ENCODE measurements at places on chromosomes 16 and 17.

GRCh38 chr16:30619638-30620037, 9.4 kb upstream of the ZNF689 start:
- ATAC-seq, result no peak

- no peak for ATAC-seq
These were observed 139.4 kb upstream of the ERCC4 start for GRCh38 chr16:13780406-13781168.

DNA sequence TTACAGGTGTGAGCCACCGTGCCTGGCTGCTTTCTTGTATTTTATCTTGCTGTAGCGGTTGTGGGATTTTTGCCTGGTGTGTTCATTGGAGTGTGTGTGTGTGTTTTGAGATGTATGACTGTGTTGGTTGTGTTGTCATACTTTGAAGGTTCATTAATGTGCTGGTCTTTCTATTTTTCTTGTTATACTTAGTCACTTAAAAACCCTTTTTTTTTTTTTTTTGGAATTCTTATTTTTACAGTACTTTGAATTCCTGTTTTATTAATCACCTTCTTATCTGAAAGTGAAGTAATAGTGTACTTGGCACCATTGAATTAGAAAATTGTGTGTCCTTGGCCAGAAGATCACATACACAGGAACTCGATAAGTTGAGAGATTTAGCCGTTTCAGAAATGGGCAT, 30.2 kb downstream of the TENT4B start:
- peak; percentile 34 for ATAC-seq

DNA sequence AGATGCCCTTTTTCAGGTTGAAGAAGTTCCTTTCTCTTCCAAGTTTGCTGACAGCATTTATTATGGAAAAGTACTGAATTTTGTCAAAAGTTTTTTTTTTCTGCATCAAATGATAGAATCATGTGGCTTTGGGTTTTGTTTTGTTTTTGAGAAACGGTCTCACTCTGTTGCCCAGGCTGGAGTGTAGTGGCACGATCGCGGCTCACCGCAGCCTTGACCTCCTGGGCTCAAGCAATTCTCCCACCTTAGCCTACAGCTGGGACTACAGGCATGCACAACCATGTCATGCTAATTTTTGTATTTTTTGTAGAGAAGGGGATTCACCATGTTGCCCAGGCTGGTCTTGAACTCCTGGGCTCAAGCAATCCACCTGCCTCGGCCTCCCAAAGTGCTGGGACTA, 7.3 kb downstream of the CMTM4 start:
- ATAC-seq, result no peak

- ATAC-seq, result no peak
These were observed 20.8 kb upstream of the NOL11 start for GRCh38 chr17:67696853-67697498.

DNA sequence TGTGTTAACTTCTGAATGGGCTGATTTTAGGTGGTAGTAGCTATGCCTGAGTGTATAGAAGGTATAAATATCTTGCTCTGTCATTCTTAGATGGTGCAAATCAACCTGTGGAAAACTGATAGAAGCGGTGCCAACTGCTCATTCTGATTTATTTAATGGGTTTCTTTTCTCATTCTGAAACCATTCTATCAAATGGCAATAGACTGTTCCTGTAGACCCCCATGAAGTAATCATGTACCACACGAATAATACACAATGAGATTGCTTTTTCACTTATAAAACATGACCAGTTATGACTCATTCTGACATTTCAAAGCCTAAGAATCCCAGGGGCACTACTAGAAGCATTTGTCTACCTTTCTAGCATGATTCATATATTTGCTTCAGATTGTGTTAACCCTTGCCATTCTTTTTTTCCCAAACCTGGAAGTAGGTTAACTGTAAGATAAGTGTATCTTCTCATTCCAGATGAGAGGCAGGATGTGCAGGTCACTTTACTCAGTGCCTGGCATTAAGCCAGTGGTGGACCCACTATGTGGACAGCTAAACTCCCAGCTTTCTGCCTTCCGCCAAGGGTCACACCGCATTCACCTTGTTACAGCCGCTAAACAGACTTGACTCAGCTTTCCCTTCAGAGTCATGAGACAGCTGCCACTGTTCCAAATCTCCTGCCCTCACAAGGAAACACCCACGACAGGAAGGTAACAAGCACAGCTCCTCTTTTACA, 16.4 kb upstream of the SLC16A11 start:
- no peak for ATAC-seq

DNA sequence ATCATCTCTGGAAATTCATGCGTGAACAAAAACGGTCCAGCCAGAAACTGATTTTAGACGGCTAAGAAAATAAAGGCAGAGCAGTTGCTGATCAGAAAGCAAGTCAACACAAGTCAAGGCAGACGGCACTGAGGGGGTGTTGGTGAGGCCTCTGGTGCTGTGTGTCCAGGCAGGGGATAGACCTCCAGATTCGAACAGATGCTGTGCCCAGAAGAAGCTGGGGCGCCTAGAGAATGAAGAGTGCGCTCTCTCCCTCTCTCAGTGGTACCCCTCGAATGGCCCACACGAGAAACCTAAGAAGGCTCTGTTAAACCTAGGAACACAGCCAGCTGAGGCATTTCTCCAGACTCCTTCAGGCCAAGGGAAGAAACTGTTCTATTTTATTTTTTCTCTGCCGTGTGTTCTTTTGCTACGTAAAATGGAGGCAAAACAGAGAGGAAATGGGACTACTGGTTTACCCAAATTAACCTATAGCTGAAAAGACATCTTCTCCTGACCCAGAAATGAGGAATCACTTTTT, 178.3 kb downstream of the PMP22 start:
- ATAC-seq, result no peak

- no peak for ATAC-seq
These were observed 12.2 kb downstream of the CCR7 start for GRCh38 chr17:40552806-40553693.

DNA sequence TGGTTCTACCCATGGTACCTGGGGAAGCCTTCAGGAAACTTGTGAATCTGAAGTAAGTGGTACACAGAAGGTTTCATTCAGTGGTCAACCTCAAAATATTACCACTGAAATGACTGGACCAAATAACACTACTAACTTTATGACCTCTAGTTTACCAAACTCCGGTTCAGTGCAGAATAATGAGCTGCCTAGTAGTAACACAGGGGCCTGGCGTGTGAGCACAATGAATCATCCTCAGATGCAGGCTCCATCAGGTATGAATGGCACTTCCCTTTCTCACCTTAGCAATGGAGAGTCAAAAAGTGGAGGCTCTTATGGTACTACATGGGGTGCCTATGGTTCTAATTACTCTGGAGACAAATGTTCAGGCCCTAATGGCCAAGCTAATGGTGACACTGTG, 55.9 kb upstream of the SLC5A11 start:
- ATAC-seq, result no peak

DNA sequence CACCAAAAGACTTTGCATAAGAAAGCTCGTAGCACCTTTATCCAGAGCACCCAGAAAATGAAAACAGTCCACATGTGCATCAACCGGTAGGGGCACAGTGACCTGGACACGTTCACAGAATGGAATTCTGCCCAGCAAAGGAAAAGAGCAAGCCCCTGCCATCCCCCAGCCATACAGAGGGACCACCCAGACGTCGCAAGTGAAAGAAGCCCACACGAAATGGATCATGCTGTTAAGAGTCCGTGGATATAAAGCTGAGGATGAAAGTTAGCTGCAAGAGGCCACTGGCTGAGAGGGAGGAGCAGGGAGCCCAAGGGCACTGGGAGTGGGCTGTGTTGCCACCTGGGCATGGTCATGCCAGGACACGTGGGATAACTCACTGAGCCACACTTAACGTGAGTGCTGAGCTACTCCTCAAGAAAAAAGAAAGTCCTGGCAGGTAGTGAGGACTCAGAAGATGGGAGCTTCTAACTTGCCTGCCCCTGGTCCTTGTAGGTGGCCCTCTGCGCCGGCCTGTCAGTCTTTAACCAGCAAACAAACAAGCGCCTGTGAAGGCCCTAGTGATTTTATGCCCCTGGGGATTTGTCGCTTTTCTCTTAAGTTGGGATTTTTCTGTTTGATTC, 190.7 kb downstream of the C16orf95 start:
- ATAC-seq, result no peak

DNA sequence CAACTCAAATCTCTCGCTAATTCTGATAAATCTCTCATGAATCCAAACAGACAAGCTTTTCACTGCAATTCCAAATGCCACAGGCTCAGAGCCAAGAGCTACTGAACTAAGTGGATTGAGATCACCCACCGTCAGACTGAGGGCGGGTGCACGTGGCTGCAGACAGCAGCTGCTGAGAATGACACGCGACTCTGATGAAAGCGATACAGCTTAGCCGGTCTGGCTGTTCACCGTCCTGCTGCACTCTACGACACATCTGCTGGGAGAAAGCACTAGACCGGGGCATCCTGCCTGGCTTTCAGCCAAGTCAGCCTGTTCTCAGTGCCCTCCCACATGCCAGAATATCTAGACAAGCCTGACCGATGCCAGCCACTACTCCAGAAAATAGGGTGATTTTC, 42.6 kb downstream of the KLHDC4 start:
- ATAC-seq, result peak; percentile 53

DNA sequence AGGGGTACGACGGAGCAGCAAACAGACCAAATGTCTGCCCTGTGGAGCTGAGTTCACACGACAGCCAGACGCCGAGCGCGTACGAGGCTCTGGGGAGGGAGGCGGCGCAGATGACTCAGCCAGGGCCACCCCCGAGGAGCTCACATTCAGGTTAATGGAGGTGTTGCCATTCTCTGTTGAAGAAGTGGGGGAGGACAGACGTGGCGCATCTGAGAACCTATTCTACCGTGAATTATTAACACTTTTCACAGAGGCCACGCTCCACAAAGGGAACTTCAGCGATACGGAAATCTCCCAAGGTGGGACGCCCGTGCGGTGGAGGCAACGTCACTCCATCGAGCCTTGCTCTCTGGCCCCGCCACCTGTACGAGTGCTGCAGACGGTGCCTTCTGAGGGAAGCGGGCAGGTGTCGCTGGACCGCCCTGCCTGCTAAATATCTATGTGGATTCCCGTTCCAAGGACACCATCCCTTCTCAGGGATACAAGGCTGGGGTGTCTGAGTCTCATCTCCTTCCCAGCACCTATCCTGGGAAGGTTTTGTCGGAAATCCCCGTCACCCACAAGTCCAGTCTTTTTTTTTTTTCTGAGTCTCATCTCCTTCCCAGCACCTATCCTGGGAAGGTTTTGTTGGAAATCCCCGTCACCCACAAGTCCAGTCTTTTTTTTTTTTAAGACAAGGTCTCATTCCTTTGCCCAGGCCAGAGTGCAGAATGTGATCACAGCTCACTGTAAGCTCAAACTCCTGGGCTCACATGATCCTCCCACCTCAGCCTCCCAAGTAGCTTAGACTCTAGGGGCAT, 19.0 kb downstream of the ABR start:
- no peak for ATAC-seq

GRCh38 chr17:80219013-80219762, 945 bp downstream of the SGSH start:
- peak; percentile 35 for ATAC-seq

Measured in gastroesophageal sphincter (tissue), 4 donors.